Right atrium auricular region (tissue), 2 donors: ENCODE measurements at places on chromosomes 2 and 18. TPM values are rescaled to one million over a fixed set of nuclear protein-coding genes. Genes with fewer than 3 reads are reported as not detected.

IGFBP2 gene
- total RNA-seq = 508 TPM

SPATA3 gene
- total RNA-seq = not detected

B4GALT6 gene
- total RNA-seq = 5.6 TPM

DNA sequence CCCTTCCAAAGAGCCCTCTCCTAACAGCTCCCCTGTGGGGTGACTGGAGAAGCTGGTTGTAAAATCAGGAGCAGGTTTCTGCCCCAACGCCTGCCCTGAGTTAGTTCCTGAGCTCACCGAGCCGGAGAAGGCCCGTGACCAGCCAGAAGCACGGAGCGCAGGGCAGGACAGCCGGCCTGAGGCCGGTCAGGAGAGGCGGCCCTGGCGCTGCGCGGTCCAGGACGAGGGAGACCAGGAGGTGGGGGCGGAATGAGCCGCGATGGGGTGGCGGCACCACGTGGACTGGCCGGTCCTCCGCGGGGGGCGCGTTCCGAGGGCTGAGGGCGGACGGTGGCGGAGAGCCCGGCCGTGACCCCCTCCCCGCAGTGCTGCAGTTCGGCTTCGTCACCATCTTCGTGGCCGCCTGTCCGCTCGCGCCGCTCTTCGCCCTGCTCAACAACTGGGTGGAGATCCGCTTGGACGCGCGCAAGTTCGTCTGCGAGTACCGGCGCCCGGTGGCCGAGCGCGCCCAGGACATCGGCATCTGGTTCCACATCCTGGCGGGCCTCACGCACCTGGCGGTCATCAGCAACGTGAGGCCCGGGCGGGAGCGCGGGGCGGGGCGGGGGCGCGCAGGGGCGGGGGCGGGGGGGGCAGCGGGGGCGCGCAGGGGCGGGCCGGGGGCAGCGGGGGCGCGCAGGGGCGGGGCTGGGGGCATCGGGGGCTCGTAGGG is 29.0 kb downstream of the ANO7 start:
- peak; percentile 67 for DNase-seq
- H3K4me3 ChIP-seq = peak overlapping the region; percentile 33
- peaks cover 10% of the 10 kb centered on the region for H3K4me1 ChIP-seq

GRCh38 chr2:127448526-127448925 is 30.3 kb downstream of the PROC start:
- no peak overlapping the region for H3K27ac ChIP-seq
- peaks cover 5% of the 10 kb centered on the region for H3K36me3 ChIP-seq
- no peaks in the 10 kb centered on the region for H3K27me3 ChIP-seq
- H3K4me3 ChIP-seq = no peak overlapping the region

DNA sequence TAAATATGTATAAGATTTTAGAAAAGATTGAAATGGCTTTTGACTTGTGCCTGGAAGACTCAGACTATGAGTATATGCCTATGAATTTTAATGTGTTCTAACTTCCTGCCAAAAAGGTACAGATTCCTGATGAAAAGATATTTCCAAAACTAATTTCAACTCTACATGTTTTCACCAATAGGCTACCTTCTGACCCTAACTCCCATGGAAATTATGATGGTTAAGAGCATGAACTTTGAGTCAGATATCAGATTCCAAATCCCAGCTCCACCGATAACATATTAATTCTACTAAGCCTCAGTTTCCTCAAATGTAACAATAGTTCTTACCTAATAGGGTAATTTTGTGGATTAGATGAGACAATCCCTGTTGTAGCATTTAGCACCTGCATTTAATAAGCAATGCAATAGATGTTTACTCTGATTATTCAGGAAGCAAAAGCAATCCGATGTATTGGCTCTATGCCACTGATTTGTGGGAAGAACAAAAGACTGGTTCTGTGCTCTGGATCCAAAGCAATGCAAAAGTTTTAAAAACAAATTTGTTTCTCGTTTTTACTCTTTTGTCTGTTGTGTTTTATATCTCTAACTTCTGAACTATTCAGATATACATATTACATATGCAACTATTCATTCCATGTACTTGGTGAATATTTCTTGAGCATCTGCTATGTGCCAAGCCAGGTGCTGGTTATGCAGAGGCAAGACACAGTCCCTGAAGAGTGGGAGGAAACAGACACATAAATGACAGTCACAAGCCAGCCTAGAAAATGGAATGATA is 115.4 kb downstream of the GATA6 start:
- H3K4me3 ChIP-seq = no peak overlapping the region
- peaks cover 40% of the 10 kb centered on the region for H3K4me1 ChIP-seq
- no peak overlapping the region for H3K27ac ChIP-seq
- no peaks in the 10 kb centered on the region for H3K27me3 ChIP-seq
- no peak for DNase-seq

GRCh38 chr2:217995731-217996231 is 7.0 kb downstream of the TNS1 start:
- peak overlapping the region; percentile 28 for H3K27ac ChIP-seq
- no peaks in the 10 kb centered on the region for H3K27me3 ChIP-seq
- H3K36me3 ChIP-seq = no peaks in the 10 kb centered on the region
- H3K4me1 ChIP-seq = no peaks in the 10 kb centered on the region

- H3K4me3 ChIP-seq = no peak overlapping the region
- no peak for DNase-seq
- H3K27ac ChIP-seq = no peak overlapping the region
- H3K4me1 ChIP-seq = no peaks in the 10 kb centered on the region
- H3K36me3 ChIP-seq = no peaks in the 10 kb centered on the region
- H3K27me3 ChIP-seq = no peaks in the 10 kb centered on the region
Measured at GRCh38 chr2:2563309-2563860, 232.3 kb upstream of the MYT1L start.

DNA sequence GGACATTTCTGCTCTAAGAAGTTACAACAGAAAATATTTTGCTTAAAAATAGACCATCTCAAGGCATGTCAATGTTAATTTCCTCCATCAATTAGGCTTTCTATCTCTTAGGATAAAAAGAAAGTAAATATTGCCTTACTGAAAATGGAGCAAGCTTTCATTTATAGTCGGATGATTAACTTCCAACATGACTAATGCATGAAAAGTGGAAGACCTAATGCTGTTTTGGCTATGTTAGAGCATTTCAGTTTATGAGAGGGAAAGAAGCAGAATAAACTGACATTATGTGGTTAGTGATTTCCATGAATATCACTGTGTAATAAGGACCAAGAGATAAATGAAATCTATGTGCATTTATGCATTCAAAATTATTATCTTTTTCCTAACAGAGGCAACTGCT is 475.2 kb upstream of the UBE2E3 start:
- H3K4me1 ChIP-seq = no peaks in the 10 kb centered on the region
- H3K27me3 ChIP-seq = no peaks in the 10 kb centered on the region
- no peak overlapping the region for H3K27ac ChIP-seq
- no peak overlapping the region for H3K4me3 ChIP-seq
- H3K36me3 ChIP-seq = no peaks in the 10 kb centered on the region

DNA sequence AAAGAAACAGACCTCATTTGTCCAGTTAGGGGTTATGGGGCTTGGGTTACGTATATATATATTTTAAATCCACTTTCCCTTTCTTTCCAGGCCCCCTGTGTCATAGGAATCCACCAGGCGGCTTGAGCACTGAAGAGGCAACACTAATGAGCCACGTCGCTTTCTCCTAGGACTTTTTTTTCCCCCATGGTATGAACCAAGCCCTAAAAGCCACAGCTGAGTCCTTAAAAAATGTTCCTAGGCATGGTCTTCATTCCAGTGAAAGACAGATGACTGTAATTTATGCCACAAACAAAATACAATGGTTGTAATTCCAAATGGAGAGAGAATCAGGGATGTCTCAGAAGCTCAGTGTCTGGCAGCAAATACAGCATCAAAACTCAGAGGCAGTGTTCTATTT is 146.8 kb downstream of the EPHA4 start:
- peaks cover 24% of the 10 kb centered on the region for H3K36me3 ChIP-seq
- no peak overlapping the region for H3K4me3 ChIP-seq
- H3K4me1 ChIP-seq = peaks cover 25% of the 10 kb centered on the region
- no peak for DNase-seq
- peak overlapping the region; percentile 14 for H3K27ac ChIP-seq

GRCh38 chr18:62088156-62088555 is 98.7 kb downstream of the PIGN start:
- DNase-seq = no peak
- H3K4me1 ChIP-seq = no peaks in the 10 kb centered on the region
- H3K36me3 ChIP-seq = peaks cover 10% of the 10 kb centered on the region
- no peak overlapping the region for H3K4me3 ChIP-seq

- no peak overlapping the region for H3K4me3 ChIP-seq
- H3K27ac ChIP-seq = no peak overlapping the region
- DNase-seq = no peak
- H3K36me3 ChIP-seq = no peaks in the 10 kb centered on the region
- no peaks in the 10 kb centered on the region for H3K4me1 ChIP-seq
Measured at GRCh38 chr2:188369365-188369764, 77.7 kb downstream of the GULP1 start.

GRCh38 chr2:105582952-105583660 is 161.6 kb upstream of the NCK2 start:
- DNase-seq = no peak
- H3K27me3 ChIP-seq = no peaks in the 10 kb centered on the region
- H3K27ac ChIP-seq = no peak overlapping the region
- H3K4me3 ChIP-seq = no peak overlapping the region
- H3K36me3 ChIP-seq = no peaks in the 10 kb centered on the region
- no peaks in the 10 kb centered on the region for H3K4me1 ChIP-seq

DNA sequence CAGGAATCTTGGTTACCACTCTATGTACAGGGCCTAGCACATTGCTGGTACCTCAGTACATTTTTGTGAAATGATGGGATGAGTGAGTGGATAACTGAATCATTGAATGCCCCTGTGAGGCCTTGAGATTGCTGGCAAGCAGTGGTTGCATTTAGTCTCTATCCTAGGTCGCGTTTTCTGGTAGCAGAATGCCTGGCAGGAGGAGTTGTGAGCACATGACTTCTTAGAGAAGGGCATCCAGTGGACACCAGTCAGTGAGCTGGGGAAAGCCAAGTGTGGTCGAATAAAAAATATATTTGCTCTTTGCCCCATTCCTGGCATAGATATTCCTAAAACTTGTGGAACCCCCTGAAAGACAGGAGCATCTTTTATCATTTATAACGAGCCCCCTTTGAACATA is 61.8 kb upstream of the SMAD2 start:
- H3K4me3 ChIP-seq = no peak overlapping the region
- no peak overlapping the region for H3K27ac ChIP-seq
- no peak for DNase-seq
- no peaks in the 10 kb centered on the region for H3K4me1 ChIP-seq
- no peaks in the 10 kb centered on the region for H3K36me3 ChIP-seq
- no peaks in the 10 kb centered on the region for H3K27me3 ChIP-seq

GRCh38 chr2:105397025-105397722 is 1.7 kb downstream of the FHL2 start:
- H3K4me1 ChIP-seq = peaks cover 26% of the 10 kb centered on the region
- H3K27me3 ChIP-seq = no peaks in the 10 kb centered on the region
- H3K4me3 ChIP-seq = peak overlapping the region; percentile 81
- peak; percentile 53 for DNase-seq
- H3K27ac ChIP-seq = peak overlapping the region; percentile 31
